ENCODE measurements at places on chromosomes 4 and X. TPM values are rescaled to one million over a fixed set of nuclear protein-coding genes. Genes with fewer than 3 reads are reported as not detected.

The SULT1B1 gene
- 0.09 TPM for total RNA-seq

The RWDD4 gene
- total RNA-seq = 11.0 TPM

The NRK gene
- 0.16 TPM for total RNA-seq

- H3K27ac ChIP-seq = no peak overlapping the region
- DNase-seq = no peak
Observed at GRCh38 chrX:153647461-153648357, 706 bp downstream of the DUSP9 start.

DNA sequence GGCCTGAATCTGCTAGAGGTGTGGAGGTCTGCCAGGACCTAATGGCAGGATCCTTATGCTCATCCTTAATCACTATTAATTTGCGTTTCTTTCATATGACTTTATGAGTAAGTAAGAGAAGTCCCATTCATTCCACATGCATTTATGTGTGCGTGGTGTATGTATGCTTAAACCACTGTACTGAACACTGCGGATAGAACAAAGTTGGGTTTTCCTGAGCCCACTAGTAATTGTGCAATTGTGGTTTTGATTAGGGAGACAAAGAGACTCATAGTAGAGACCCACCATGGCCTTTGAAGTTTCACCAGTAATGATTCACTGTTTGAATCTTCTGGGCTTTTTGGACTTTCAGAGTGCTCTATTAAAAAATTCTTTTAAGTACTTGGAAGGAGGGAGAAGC lies 498.5 kb upstream of the DIPK2B start:
- H3K27me3 ChIP-seq = no peaks in the 10 kb centered on the region
- H3K27ac ChIP-seq = no peak overlapping the region
- no peak overlapping the region for H3K4me3 ChIP-seq
- no peaks in the 10 kb centered on the region for H3K36me3 ChIP-seq
- H3K4me1 ChIP-seq = no peaks in the 10 kb centered on the region
- DNase-seq = no peak

DNA sequence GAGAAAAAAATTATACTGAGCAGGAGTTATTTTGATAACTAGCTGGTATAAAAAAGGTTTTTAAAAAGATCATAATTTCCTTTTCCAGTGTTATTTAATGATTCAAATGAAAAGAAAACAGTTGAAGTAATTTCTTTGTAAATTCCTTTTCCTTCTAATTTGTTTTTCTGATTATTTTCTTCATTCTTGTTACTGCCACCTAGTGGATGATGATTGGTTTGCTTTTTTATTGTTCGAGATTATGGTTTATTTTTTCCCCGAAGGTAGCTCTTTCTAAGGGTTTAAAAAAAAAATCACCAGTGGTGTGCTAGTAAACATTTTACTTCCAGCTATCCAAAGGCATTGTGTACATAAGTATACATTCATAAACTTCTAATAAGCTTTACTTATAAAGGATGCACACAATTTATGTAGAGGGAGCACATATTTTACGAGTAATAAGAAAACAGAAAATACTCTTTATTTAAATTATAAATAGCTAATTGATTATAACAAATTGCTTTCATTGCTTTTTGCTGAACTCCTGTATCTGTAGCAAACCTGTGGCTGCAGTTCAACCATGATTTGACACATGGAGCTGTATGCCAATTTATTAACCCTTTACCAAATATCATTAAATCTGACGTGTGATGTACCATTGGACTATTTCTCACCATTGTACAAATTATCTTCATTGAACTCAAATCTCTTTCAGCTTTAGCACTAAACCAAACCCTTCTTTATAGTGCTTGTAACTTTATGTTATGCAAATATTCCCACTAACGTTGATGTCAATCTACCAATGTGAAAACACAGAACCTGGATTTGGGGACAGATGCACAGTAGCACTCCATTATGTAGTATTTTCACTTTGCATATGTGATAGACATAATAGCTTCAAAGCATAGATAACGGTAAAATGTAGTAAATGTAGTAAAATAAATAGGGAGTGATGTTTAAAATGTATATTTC lies 97.8 kb upstream of the ANK2 start:
- DNase-seq = no peak
- no peaks in the 10 kb centered on the region for H3K27me3 ChIP-seq
- peaks cover 3% of the 10 kb centered on the region for H3K4me1 ChIP-seq
- no peaks in the 10 kb centered on the region for H3K36me3 ChIP-seq

GRCh38 chr4:120432301-120432860 lies 365.7 kb upstream of the MAD2L1 start:
- no peaks in the 10 kb centered on the region for H3K4me1 ChIP-seq
- no peaks in the 10 kb centered on the region for H3K27me3 ChIP-seq
- no peak overlapping the region for H3K4me3 ChIP-seq

DNA sequence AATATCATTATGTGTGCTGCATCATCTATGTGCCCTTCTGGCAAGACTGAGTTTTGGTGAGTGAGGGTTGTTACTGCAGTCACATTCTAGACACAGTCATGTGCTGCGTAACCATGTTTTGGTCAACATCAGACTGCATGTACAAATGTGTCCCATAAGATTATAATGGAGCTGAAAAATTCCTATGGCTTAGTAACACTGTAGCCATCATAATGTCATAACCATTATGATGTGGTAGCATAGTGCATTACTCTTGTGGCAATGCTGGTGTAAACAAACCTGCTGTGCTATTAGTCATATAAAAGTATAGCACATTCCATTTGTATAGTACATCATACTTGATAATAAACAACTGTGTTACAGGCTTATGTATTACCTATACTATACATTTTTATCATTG lies 198.1 kb upstream of the NUDT6 start:
- H3K4me3 ChIP-seq = no peak overlapping the region
- no peaks in the 10 kb centered on the region for H3K36me3 ChIP-seq
- no peak overlapping the region for H3K27ac ChIP-seq
- H3K4me1 ChIP-seq = no peaks in the 10 kb centered on the region
- no peaks in the 10 kb centered on the region for H3K27me3 ChIP-seq
- no peak for DNase-seq
